Progenitor cell of endocrine pancreas (in vitro differentiated cells): ENCODE measurements at places on chromosomes 2 and 18. TPM values are rescaled to one million over a fixed set of nuclear protein-coding genes. Genes with fewer than 3 reads are reported as not detected.

STAT4 gene
- total RNA-seq: 18.8 and 23.4 TPM in 2 replicates

UGT1A9 gene
- not detected in 2 replicates for total RNA-seq

CD226 gene
- total RNA-seq: 0.49 and 0.55 TPM in 2 replicates

EGR4 gene
- 0.12 TPM in 1 of 2 replicates, not detected in the other for total RNA-seq

AMER3 gene
- total RNA-seq: 6.4 and 7.0 TPM in 2 replicates

ASB18 gene
- total RNA-seq: not detected in 2 replicates

TWIST2 gene
- not detected in 2 replicates for total RNA-seq

CKAP2L gene
- 10.3 and 11.5 TPM in 2 replicates for total RNA-seq

ONECUT2 gene
- 92.2 and 110 TPM in 2 replicates for total RNA-seq

DNAH6 gene
- 4.8 and 5.5 TPM in 2 replicates for total RNA-seq

FBXO41 gene
- total RNA-seq: 7.1 and 7.4 TPM in 2 replicates

DSC2 gene
- 94.1 and 96.9 TPM in 2 replicates for total RNA-seq

RASGRP3 gene
- total RNA-seq: 0.49 TPM in 1 of 2 replicates, not detected in the other

PIEZO2 gene
- 1.7 TPM in 2 replicates for total RNA-seq

C2orf81 gene
- total RNA-seq: 11.3 and 13.4 TPM in 2 replicates

MALL gene
- 6.9 TPM in 2 replicates for total RNA-seq

GALR1 gene
- 2.9 and 4.0 TPM in 2 replicates for total RNA-seq

KCNS3 gene
- total RNA-seq: 7.4 and 8.2 TPM in 2 replicates

TMEM37 gene
- total RNA-seq: 17.4 and 18.9 TPM in 2 replicates

ESPNL gene
- 0.31 and 0.40 TPM in 2 replicates for total RNA-seq

CFAP53 gene
- 1.5 and 1.7 TPM in 2 replicates for total RNA-seq
